Activated CD8-positive, alpha-beta T cell treated with anti-CD3 and anti-CD28 coated beads for 36 hours (primary cell): ENCODE measurements at places on chromosomes 3 and 15. TPM values are rescaled to one million over a fixed set of nuclear protein-coding genes. Genes with fewer than 3 reads are reported as not detected.

The CCR8 gene
- 0.56 TPM for total RNA-seq

The USP13 gene
- total RNA-seq = 9.6 TPM

- DNase-seq = no peak
Measured at GRCh38 chr15:98953968-98954367, 53.6 kb downstream of the PGPEP1L start.

The IRAK2 gene
- 3.0 TPM for total RNA-seq

DNA sequence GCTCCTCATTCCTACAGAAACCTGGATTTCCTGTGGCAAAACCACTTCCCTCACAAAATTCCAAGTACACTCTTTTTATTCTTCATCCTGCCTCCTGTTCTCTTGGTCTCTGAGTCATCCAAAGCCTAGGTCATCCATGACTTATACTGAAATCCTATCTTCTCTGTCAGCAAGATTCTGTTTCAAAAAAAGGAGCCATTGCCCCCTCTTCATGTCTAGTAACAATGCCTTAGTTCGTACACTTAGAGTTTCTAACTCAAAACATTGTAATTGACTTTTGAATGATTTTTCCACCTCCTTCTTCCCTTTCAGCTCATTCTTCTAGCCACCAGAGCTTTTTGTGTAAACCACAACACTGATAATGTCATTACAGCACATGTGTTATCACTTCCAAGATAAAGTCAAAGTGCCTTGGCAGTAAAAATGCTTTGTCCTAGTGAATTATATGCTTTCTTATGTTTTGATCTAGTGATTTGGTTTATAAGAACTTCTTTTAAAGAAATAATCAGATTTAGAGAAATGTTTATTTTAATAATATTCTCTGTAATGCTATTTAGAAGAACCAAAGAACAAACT, 256.5 kb upstream of the NECTIN3 start:
- no peak for DNase-seq

- DNase-seq = no peak
Measured at GRCh38 chr3:157335233-157336076, 101.2 kb upstream of the PTX3 start.

DNA sequence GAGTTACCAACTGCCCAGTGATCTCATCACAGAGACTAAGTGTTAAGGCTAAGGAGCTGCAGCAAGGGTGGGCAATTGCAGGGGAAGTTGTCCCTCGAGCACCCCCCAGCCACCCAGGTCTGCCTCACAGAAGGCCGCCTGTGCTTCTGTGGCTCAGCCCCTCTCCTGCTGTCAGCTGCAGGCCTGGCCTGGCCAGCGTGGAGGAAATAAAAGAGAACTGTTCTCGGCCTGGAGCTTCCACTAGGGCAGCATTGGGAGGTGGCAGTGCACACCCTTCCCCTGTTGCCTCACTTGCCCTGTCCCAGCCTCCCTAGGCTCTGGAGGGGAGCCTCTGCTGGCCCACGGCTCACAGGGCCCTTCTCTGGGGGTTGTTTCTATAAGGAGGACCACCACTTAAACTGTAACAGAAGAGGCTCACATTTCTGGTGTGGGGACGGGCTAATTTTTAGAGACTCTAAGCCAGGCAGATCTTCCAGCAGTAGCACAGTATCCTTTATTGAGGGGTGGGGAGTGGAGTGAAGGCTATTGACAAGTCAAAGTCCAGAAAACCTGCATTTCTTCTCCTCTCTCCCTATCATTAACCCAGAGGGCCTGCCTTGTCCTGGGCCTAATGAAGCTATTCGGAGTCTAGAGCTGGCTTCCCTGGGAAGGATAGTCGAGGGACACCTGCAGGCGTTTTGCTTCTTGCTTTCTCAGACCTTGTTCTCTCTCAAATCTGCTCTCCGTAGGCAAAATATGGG, 75.6 kb upstream of the ADPGK start:
- DNase-seq = no peak

GRCh38 chr3:47464588-47464987, 11.2 kb downstream of the SCAP start:
- DNase-seq = no peak

The LRTM1 gene
- not detected for total RNA-seq
